ENCODE measurements at places on chromosomes 13 and 19. TPM values are rescaled to one million over a fixed set of nuclear protein-coding genes. Genes with fewer than 3 reads are reported as not detected.

ENOX1 gene
- 0.18 TPM for total RNA-seq

SHD gene
- total RNA-seq, result 1.2 TPM

DNA sequence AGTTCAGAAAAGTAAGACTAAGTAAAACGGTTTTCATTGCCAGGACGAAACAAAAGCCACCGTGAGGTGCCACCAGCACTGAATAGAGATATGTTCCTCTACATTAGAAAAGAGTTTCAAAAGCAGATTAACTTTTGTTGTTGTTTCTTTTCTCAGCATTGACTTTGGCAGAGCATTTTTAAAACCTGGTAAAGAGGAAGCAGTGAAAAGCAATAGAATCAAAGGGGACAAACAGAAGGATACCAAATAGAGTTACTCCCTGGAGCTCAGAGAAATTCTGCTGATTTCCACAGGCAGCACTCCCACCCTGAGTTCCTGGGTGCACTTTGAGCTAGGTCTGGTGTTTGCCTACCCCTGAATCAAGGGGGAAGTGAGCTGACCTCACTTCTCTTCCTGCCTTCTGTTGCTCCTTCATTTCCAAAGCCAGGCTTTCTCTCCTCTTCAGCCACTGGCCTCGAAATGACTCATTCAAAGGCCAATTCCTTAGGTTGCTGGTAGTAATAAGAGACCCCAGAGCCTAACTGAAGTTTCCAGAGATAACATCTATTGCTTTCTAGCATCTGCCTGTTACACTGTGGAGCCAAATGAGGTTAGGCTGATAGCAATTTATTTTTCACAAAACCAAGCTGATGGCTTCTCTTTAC, 11.3 kb upstream of the ERICH6B start:
- H3K27ac ChIP-seq, result no peak overlapping the region
- no peaks in the 10 kb centered on the region for H3K36me3 ChIP-seq
- no peak for DNase-seq
- peaks cover 13% of the 10 kb centered on the region for H3K27me3 ChIP-seq
- H3K4me3 ChIP-seq, result no peak overlapping the region

- H3K4me3 ChIP-seq, result no peak overlapping the region
- DNase-seq, result no peak
- peaks cover 49% of the 10 kb centered on the region for H3K36me3 ChIP-seq
- peaks cover 32% of the 10 kb centered on the region for H3K4me1 ChIP-seq
Measured at GRCh38 chr19:15421136-15421695, 2.4 kb upstream of the AKAP8L start.

DNA sequence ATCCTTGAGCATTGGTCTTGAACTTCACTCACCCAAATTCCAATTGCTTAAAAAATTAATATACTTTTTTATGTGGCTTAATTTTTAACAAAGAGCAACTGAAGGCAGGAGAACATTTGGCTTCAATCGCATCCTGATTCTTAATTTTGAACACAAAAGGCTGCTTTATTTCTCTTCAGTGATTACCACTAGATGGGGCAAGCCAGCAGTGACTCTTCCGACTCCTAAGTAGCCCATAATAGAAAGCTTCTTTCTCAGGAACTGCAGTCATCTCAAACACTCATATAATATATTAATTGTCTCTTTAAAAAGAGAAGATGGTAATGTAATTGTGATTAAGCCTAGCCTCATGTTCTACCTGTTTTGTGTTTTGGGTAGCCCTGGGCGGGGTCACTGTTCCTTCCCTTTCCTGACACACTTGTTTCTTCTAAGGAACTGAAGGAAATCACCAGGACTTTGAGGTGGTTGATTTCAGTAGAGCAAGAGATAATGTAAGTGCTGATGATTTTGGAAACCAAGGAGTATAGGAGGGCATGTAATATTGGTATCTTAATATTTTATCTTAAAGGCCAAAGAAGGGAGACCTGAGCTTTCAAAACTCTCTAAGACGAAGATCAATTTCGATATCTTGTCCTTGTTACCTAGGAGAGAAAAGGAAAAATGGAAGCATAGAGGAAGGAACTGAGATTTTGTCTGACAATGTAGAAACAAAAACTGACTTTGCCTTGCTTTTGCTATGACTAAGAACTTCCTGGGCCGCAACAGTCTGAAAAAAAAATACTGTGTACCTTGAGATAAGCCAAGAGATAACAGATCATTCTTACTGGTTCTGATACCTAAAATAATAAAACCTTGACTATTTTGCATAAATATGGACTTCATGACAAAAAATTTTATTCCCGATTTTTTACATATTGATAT, 73.1 kb downstream of the TNFSF13B start:
- DNase-seq, result no peak
- peaks cover 15% of the 10 kb centered on the region for H3K4me1 ChIP-seq
- H3K4me3 ChIP-seq, result no peak overlapping the region

DNA sequence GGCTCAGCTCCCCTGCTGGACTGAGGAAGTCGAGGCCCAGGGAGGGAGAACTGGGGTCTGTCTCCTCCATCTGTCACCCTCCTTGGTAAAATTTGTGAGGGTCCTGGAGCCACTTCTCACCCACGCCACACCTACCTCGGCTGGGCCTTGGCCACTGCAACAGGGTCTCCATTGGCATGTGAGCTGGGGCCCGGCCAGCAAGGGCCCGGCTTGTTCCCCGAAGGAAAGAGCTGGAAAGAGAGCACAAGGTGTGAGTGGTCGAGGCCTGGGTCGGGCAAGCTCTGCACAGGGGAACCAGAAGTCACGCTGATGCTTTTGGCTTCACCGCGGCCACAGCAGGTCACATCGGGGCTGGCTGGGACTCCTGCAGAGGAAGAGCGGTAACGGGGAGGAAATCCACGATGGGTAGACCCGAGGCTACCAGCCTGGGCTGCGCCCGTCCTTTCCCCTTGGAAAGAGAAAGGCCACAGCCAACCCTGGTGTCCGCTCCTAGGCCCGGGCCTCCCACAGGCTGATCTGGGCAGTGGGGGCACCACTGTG, 9.0 kb downstream of the NANOS3 start:
- no peak overlapping the region for H3K27ac ChIP-seq
- no peak for DNase-seq
- H3K4me1 ChIP-seq, result peaks cover 17% of the 10 kb centered on the region
- no peaks in the 10 kb centered on the region for H3K27me3 ChIP-seq
- no peaks in the 10 kb centered on the region for H3K36me3 ChIP-seq

DNA sequence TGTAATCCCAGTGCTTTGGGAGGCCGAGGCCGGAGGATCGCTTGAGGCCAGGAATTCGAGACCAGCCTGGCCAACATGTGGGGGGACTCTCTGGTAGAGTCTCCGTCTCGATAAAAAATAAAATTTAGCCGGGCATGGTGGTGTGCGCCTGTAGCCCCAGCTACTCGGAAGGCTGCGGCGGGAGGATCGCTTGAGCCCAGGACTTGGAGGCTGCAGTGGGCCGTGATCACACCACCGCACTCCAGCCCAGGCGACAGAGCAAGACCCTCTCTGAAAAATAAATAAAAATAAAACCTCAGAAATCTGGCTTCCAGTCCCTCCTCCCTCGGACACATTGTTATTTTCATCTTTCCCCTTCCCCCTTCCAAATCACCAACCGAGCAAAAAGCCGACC, 332 bp downstream of the IRGQ start:
- H3K4me1 ChIP-seq, result peaks cover 27% of the 10 kb centered on the region
- H3K4me3 ChIP-seq, result peak overlapping the region; percentile 91
- peak overlapping the region; percentile 91 for H3K27ac ChIP-seq
- no peak for DNase-seq
- no peaks in the 10 kb centered on the region for H3K27me3 ChIP-seq

GRCh38 chr13:109922518-109922917, 136.1 kb upstream of the IRS2 start:
- H3K27ac ChIP-seq, result no peak overlapping the region
- H3K4me3 ChIP-seq, result no peak overlapping the region
- peaks cover 3% of the 10 kb centered on the region for H3K27me3 ChIP-seq
- H3K36me3 ChIP-seq, result no peaks in the 10 kb centered on the region
- DNase-seq, result no peak

- H3K4me1 ChIP-seq, result peaks cover 10% of the 10 kb centered on the region
- no peaks in the 10 kb centered on the region for H3K27me3 ChIP-seq
- H3K4me3 ChIP-seq, result no peak overlapping the region
- H3K36me3 ChIP-seq, result peaks cover 69% of the 10 kb centered on the region
Measured at GRCh38 chr19:10138879-10139795, 19.4 kb upstream of the EIF3G start.

LCP1 gene
- total RNA-seq, result 741 TPM

GRCh38 chr19:32977280-32977679, 5.2 kb downstream of the FAAP24 start:
- H3K4me3 ChIP-seq, result no peak overlapping the region
- H3K4me1 ChIP-seq, result peaks cover 5% of the 10 kb centered on the region
- H3K36me3 ChIP-seq, result peaks cover 9% of the 10 kb centered on the region
- no peaks in the 10 kb centered on the region for H3K27me3 ChIP-seq
- no peak overlapping the region for H3K27ac ChIP-seq

GRCh38 chr19:46426506-46427162, 2.1 kb downstream of the PNMA8C start:
- H3K4me3 ChIP-seq, result peak overlapping the region; percentile 30
- peaks cover 30% of the 10 kb centered on the region for H3K4me1 ChIP-seq
- H3K27me3 ChIP-seq, result peaks cover 65% of the 10 kb centered on the region
- no peak for DNase-seq

PLIN5 gene
- total RNA-seq, result not detected

DNA sequence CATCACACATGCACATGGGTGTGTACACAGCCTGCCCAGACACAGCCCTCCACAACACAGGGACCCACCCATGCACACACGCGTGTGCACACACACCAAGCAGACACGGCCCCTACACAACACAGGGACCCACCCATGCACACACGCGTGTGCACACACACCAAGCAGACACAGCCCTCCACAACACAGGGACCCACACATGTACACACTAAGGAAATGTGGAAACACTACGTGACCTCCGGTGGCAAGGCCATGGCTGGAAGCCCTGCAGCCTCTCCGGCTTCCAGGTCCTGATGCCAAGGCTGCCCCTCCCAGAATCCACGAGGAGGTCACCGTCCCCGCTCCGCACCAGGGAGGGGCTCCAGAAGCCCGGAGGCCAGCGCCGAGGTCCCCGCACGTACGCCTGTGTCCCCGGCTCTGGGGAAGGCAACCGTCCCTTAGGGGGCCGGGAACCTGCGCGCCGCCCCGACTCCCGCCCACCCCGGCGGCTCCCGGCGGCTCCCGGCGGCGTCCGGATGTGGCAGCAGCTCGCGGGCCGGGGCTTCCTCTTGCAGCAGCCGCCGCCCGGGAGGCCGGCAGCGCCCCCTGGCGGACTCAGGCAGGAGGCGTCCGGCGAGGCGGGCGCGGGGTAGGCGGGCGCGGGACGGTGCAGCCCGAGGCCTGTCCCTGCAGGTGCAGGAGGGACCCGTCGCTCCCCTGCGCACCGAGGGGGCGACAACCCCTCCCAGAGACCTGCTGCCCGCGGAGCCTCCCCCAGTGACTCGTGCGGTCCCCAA, 29.8 kb upstream of the GRTP1 start:
- H3K4me3 ChIP-seq, result peak overlapping the region; percentile 84
- no peaks in the 10 kb centered on the region for H3K27me3 ChIP-seq
- peak overlapping the region; percentile 67 for H3K27ac ChIP-seq
- H3K36me3 ChIP-seq, result no peaks in the 10 kb centered on the region

CKAP2 gene
- 46.9 TPM for total RNA-seq

SYDE1 gene
- 1.9 TPM for total RNA-seq

LGI4 gene
- total RNA-seq, result not detected

IGLON5 gene
- total RNA-seq, result 7.0 TPM

IGFL2 gene
- 0.46 TPM for total RNA-seq

RUBCNL gene
- total RNA-seq, result 0.76 TPM

DNA sequence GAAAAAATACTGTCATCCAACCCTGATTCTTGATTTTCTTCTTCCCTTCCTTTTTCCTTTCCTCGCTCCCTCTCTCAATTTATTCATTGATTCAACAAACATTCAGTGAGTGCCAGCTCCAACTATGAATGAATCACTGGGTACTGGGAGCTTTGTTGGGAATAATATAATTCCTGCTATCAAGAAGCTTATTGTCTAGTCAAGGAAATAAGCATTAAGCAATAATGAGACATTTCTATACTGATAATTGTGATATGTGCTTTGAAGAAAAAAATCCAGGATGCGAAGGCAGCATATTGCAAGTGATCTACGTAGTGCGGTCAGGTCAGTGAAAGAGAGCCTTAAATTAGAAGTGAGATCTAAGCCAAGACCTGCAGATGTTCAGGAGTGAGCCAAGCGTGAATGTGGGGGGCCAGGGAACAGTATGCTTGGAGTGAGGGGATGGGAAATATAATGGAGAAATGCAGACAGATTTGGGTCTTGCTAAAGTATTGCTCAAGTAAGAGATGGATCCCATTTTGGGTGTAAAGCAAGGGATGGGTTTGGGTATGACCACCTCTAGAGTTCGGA, 253.5 kb downstream of the LHFPL6 start:
- H3K36me3 ChIP-seq, result no peaks in the 10 kb centered on the region
- H3K27me3 ChIP-seq, result no peaks in the 10 kb centered on the region
- no peak for DNase-seq
- H3K27ac ChIP-seq, result no peak overlapping the region

DNA sequence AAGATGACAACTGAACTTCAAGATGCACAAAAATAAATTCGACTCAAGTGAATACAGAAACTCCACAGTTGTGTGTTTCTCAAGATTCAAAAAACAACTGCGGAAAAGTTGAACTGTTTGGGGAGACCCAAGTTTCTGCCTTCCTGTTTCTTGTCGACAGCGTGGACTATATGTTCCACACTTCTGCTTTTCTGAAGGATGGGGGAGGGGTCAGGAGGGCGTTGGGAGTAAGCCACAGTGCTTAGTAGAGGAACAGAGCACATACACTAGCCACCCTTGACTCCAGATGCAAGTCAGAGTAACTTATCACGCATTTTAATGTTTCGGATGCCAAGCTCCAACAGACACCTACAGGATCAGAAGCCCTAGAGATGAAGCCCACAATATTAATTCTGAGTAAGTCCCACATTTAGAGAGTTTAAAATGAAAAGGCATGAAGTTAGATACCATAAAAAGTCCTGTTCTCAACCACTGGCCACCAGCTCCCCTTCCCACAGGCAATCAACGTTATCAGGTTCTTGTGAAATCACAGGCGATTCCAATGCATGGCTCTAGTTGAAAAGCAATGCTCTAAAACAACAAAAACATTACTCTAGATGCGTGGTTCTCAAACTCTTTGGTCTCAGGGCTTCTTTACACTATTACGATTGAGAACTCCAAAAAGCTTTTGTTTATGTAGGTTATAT, 4.2 kb downstream of the TUBGCP3 start:
- no peak for DNase-seq
- H3K36me3 ChIP-seq, result peaks cover 43% of the 10 kb centered on the region
- H3K27me3 ChIP-seq, result no peaks in the 10 kb centered on the region
- H3K4me1 ChIP-seq, result peaks cover 30% of the 10 kb centered on the region
- H3K27ac ChIP-seq, result no peak overlapping the region

ZFP14 gene
- total RNA-seq, result 2.4 TPM

- H3K36me3 ChIP-seq, result no peaks in the 10 kb centered on the region
- no peaks in the 10 kb centered on the region for H3K27me3 ChIP-seq
- DNase-seq, result no peak
Measured at GRCh38 chr13:65768545-65768944, 1461.6 kb downstream of the PCDH9 start.

GDF15 gene
- total RNA-seq, result not detected

Data from activated T-helper 2 cell treated with anti-CD3 and anti-CD28 coated beads, Interferon-gamma antibody, Interleukin-2, Interleukin-4, amounts not matched to agents 10 μg/mL and 5 μg/mL and 100 μg/mL, durations not matched to agents 14 hours and 24 hours and 36 hours (primary cell).